ENCODE measurements at places on chromosomes 4 and X. TPM values are rescaled to one million over a fixed set of nuclear protein-coding genes. Genes with fewer than 3 reads are reported as not detected.

Gene STS
- 9.5 TPM for total RNA-seq

Gene CCDC120
- 1.1 TPM for total RNA-seq

Gene MAGEB1
- not detected for total RNA-seq

Gene UCP1
- not detected for total RNA-seq

Gene SAGE1
- not detected for total RNA-seq

Gene IBSP
- not detected for total RNA-seq

Gene PNCK
- total RNA-seq, result not detected

Gene SLC4A4
- total RNA-seq, result 0.13 TPM
